ENCODE measurements at places on chromosomes 2 and 18.
A peak's percentile ranks its signal among the peaks of the same experiment; 100 is the strongest.

- no peak for DNase-seq
Observed at GRCh38 chr18:25805323-25805722, 285.1 kb downstream of the SS18 start.

GRCh38 chr2:20299113-20299512, 51.5 kb downstream of the PUM2 start:
- DNase-seq: no peak

DNA sequence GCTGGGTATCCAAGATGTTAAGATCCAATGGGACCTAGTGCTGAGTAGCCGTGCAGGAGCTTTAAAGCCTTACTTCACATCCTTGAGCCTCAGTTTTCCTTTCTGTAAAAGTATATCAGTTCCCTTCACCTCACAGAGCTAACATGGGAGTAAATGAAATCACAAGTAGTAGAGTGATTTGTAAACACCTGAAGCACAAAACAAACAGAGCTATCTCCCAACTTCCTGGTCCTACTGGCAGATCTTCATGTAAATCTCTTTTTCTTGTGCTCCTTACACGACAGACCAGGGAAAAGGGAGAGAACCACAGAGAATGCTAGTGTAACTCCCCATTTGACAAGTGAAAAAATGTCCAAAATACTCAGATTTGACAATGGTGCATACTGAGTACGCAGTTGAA, 17.3 kb downstream of the CCDC93 start:
- DNase-seq: no peak

DNA sequence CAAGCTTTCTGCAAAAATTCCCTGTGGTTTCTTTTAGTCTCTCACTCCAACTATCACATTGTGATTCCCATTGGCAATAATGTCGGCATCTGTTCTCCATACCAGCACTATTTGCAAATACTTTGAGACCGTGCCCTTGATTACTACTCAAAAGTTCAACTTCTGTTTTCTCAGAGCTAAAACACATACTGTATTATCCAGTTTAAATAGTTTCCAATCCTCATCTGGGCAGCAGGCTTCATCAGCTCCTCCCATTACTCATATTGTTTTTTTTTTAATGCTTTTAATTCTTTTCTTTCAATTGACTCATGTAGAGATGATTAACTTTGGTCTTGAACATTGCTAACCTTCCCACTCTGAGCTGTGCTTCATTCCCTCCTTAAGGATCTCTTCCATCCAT, 135.8 kb downstream of the METTL8 start:
- no peak for DNase-seq

DNA sequence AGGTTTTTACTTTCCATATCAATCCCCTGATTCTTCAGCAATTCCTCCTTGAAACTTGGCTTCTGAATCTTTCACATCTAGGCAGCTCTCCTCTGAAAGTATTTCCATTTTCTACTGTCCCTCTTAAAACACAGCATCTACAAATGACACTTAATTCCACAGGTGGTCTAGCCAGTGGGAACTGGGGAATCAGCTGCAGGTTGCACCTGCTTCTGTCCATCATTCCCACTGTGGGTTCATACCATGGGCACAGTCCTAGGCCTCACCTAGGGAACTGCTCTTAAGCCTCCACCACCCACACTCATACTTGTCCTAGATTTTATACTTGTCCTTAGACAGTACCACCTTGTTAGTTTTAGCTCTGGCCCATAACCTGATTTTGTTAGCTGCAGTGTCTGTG, 2.2 kb downstream of the LOXL3 start:
- no peak for DNase-seq

DNA sequence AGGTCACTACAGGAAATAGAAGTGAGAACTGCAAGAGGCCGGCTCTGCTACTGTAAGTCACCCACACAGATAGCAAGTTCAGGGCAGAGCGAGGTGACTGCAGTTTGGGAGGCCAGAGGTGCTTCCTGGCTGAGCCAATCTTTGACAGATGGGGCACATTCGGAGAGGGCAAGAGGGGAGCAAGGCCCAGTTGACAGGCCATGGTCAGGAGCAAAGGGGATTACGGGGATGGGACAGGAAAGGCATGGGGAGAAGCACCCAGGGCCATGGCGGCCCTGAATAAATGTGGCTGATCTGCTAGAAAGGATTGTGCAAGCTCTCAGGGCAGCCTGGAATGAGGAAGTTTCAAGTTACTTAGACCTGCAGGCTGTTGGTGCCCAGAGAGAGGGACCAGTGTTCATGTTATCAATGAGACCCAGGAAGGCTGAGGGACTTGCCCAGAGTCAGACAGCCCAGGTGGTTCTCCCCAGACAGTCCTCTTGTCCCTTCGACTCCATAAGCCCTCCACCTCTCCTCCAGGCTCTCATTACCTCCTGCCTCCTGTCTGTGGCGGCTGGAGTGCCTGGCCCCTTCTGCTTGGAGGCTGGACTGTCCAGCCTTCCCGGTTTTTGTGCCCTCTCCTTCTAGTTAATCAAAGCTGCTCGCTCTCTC, 123.3 kb downstream of the CTIF start:
- no peak for DNase-seq

DNA sequence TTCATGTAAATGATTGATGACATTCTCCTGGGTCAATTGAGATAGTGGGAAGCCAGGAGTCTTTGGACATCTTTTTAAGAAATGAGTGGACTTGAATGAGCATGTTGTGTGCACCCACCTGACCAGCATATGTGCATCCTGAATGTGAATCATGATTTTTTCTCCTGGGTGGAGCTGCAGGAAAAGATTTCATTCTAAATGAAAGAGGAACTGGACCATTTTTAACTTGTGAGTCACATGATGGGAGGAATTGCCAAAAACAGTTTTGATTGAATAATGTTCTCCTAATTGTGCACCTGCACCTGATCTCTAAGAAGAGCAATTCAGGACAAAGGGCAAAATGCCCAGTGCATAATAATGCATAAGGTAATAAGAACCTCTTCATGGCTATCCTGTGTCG, 32.3 kb downstream of the COPS8 start:
- no peak for DNase-seq

DNA sequence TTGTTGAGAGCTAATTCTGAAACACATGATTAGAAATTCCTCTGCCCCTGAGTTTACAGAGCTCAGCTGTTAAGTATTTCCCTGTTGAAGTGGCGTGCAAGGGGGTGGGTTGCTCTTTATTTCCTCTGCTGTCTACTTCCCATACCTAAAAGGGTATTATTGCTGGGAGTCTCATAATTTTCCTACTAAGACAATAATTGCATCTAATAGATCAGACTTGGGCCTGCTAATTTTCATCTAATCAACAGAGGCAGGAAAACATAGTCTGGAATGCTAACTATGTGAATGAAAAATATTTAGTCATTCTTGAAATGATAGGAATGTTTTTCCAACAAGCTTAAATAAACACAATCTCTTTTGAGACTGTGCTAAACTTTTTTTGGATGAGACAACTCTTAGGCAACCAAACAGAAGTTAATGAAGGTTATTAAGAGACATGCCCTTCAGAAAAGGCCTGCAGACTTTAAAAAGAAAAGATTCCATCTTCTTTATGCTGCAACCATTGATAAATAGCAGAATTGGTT, 111.4 kb downstream of the FEZ2 start:
- no peak for DNase-seq

GRCh38 chr18:3683483-3683882, 233.5 kb downstream of the TGIF1 start:
- DNase-seq: no peak

- DNase-seq: peak; percentile 82
Observed at GRCh38 chr2:29196792-29197788, 81.9 kb downstream of the CLIP4 start.

GRCh38 chr18:44781886-44782285, 101.2 kb downstream of the SETBP1 start:
- DNase-seq: no peak

DNA sequence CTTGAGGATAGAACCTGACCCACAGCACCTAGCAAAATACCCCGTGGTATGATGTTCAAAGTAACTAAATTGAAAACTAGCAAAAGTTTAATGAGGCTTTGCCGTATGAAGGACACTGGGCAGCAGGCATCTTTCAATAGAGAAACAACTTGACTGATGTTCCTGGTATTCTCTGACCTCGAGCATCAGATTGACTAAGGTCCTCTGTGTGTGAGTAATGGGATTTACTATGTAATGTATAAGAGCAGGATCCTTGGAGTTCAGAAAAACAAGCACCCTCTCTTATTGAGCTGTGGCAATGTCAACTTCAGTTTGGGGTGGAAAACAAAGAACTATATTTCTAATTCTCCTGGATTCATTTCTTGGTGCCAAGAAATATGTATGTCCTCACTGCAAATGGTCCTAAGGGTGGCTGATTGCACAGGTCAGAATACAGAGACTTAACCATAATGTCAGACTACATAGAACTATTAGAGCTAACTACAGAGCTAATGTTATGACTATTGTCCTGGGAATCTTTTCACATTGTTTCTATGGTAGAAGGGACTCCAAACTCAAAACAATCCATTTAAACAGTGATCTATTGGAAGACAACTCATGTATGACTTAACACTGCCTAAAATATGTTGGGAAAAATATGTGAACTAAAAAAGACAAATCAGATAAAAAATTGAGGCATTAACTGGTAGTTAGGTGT, 4.4 kb downstream of the TNFAIP6 start:
- DNase-seq: no peak

- DNase-seq: no peak
Observed at GRCh38 chr2:236928380-236929037, 157.2 kb upstream of the COPS8 start.

DNA sequence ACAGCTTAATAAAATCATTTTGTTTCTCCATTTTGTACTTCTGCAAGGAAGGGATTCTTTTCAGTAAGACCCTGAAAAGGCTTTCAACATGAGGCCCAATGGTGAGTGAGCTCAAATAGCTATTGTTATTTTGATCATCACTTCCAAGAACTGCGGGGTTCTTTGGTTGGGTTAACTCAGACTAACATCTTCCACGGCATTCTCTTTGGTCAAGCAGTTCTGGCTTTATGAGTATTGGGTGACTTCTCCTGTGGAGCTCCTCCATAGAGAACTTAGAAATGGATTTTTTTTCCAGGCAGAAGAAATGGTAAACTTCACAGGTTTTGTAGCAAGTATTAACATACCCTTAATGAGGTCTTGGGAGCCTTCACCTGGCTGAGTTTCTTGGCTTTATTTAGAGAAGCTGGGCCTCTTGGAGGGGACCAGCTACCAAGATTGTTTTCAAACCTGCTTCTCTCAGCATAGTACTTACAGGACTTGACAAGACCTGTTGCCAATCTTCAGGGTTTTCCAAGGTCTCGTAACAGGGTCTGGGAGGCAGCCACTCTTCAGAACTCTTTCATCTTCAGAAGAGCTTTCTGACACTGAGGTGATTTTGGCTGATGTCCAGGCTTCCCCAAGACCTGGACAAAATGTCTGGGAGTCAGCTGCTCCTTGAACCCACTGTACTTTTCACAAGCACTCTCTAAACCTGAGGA, 353.2 kb upstream of the ETAA1 start:
- DNase-seq: no peak

- no peak for DNase-seq
Observed at GRCh38 chr2:12773586-12774394, 57.1 kb downstream of the TRIB2 start.

GRCh38 chr2:168775837-168776236, 26.6 kb upstream of the NOSTRIN start:
- no peak for DNase-seq

GRCh38 chr2:120455390-120455789, 109.5 kb downstream of the INHBB start:
- no peak for DNase-seq

GRCh38 chr2:175726223-175726622, 275.8 kb downstream of the LNPK start:
- no peak for DNase-seq

- DNase-seq: no peak
Observed at GRCh38 chr2:150051004-150051403, 436.5 kb downstream of the RND3 start.

DNA sequence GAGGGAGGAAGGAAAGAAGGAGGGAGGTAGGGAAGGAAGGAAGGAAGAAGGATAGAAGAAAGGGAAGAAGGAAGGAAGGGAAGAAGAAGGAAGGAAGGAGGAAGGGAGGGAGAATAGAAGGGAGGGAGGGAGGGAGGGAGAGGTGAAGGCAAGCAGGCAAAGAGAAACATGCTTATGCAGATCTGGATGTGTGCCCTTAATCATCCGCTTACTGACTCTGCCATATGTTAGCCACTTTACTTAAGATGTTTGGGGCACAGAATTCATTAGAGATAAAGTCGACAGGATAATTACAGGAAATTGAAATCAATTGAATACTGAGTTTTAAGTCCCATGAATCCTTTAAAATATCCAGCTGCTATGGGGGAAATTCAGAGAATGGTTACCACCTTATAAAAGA, 334.2 kb downstream of the GRB14 start:
- no peak for DNase-seq

DNA sequence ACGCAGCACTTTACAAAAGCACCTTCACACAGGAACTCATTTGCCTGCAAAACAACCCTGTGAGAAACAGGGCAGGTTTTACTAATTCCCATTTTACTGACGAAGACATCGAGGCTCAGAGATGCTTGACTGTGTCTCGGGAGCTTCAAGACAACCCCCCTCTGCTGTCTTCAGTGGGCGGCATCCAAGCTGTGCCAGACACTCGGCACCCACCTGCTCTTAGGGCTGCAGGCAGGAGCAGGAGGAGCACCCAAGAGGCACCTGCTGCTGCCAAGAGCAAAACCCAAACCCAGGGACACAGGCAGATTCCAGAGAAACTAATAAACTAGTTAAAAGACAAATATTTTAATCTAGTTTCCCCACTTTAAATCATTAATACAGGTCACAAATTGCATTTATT, 67.9 kb downstream of the PPP4R1 start:
- DNase-seq: no peak

DNA sequence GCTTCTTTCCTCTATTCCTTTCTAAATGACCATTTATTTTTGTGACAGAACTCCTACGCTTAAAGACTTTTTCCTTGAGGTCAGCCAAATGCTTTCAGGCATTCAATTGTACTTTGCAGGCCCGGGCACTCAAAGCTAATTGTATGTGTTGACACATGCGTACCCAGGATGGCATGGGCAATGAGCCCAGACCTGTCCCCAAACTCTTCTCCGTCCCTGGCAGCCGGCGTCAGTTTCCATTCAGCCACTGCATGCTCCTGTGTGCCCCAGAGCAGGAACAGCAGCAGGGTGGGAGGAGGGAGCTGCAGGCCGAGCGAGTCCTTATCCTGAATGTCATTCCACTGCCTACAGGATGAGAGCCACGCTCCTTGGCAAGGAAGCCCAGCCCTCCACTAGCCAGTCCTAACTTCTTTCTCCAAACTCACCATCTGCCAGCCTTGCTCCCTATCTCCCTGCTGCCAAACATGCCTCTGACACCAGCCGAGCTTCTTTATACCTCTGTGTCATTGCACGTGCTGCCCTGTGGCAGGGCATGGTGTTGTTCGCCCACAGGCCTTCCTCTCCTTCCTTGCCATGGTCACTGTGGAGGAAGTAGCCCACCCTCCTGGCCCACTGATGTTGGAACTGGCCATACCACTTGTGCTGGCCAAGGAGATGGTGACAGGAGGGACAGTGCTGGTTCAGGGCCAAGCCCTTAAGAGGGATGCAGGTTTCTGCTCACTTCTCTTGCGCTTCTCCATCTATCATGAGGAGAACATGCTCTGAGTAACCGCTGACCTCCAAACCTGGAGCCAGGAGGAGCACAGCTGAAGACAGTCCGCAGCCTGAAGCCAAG, 116.9 kb upstream of the FHL2 start:
- no peak for DNase-seq

GRCh38 chr18:58726671-58727070, 55.4 kb downstream of the MALT1 start:
- DNase-seq: no peak

- DNase-seq: no peak
Observed at GRCh38 chr2:189168856-189169499, 10.6 kb downstream of the COL5A2 start.

- DNase-seq: no peak
Observed at GRCh38 chr18:56470406-56471351, 167.7 kb downstream of the TXNL1 start.

GRCh38 chr2:234588054-234588430, 91.2 kb upstream of the ARL4C start:
- DNase-seq: no peak

Data from activated CD4-positive, alpha-beta memory T cell treated with anti-CD3 and anti-CD28 coated beads, Interleukin-2, amount 10 ng/mL, durations not matched to agents 7 days and 5 days (primary cell).